Activated CD4-positive, CD25-positive, alpha-beta regulatory T cell treated with anti-CD3 and anti-CD28 coated beads, Interleukin-2, amount 50 U/mL, for 24 hours (primary cell): ENCODE measurements at places on chromosomes 2 and 18.

GRCh38 chr2:33421820-33422219, 54.6 kb upstream of the RASGRP3 start:
- ATAC-seq, result no peak

- no peak for ATAC-seq
These were observed 11.5 kb downstream of the COPS9 start for GRCh38 chr2:240124651-240125030.

DNA sequence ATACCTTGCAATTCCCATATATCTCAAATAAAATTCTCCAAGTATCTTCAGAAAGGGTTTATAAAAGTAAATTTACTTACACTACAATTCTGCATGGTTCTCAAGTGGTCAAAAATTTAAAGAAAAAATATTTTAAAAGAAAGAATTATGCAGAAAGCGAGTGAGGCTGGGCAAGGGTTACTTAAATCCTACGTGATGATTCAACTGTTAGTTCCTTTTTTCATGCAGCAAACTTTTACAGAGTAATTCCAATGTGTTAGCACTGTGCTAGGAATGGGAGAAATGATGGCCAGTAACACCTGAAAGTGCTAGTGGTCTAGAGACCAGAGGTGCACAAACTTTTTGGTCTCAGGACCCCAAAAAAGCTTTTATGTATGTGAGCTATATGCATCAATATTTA, 133.4 kb downstream of the ATAD2B start:
- no peak for ATAC-seq

GRCh38 chr2:34534761-34535160, 935.7 kb upstream of the FAM98A start:
- no peak for ATAC-seq

DNA sequence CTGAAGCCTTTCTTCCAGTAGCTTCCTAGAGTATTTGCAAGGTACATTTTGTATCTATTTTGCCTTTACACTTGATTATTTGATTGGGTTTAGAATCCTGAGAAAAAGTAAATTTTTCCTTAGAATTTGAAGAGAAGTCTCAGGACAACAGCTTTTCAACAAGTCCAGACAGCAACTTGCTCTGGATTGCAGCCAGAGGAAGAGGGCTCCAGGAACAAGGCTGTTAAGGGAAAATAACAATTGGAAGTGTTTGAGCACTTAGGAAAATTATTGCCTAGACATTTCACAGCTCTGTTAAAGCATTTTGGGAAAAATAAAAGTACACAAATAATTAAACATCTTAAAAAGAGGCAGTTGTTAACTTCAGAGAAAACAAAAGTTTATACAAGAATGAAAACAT, 58.3 kb upstream of the RAPGEF4 start:
- no peak for ATAC-seq

DNA sequence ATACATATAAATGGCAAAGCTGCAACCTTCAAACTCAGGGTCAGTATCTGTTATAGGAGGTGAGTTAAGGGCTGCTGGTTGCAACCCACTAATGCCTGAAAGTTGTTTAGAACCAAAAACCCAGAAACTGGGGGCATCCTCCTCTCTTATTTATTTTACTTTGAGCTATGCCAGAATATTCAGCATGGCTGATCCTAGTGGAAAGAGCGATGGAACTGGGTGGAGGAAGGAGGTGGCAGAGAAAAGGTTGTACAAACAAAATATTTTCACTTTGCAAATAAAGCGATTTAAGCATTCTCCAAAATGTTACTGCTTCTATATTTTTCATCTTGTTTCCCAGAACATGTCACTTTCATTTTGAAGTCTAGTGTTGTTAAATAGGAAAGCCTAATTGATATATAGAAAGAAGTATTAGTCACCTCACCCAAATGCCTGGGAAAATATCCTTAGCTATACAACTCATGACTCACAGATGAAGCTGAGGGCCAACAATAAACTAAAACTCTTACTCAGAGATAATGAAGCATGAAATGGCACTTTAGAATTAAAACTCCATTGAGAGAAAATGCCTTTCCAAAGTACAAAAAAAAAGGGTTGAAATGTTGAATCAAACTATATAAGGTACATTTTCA, 251.4 kb upstream of the UBE2E3 start:
- no peak for ATAC-seq

GRCh38 chr2:175999283-175999819, 2.7 kb downstream of the LNPK start:
- no peak for ATAC-seq

- no peak for ATAC-seq
These were observed 146.7 kb downstream of the PARD3B start for GRCh38 chr2:204691911-204692510.

GRCh38 chr2:173716458-173717052, 248.6 kb downstream of the SP3 start:
- ATAC-seq, result no peak
